HS-5 (cell line): ENCODE measurements at places on chromosomes 2 and 18.

DNA sequence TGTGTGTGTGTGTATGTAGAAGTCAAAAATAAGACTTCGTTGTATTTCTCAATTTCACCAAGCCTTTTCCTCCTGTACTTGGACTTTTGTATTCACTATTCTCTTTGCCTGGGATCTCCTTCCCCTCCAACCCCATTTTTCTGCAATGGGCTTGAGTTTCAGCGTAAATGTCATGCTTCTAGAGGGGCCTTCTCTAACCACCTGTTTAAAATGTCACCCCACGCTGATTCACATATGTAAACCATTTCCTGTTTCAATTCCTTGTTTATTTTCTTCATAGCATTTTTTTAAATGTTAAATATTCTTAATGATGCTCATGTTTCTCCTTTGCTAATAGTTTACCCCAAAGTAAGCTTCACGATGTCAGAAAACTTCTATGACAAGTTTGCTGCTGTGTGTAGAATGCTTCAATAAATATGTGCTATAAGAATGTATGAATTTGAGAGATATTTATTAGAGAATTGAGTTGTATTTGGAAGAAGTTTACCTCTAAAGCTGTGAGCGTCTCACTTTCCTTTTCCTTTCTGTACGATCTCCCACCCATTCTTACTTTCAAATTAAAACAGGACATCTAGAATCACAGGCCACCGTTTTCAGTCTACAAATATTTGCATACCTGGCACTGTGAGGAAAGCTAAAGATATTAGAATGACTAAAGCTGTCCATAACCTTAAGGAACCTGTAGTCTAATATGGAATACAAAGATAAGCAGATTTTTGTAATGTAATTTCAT, 762.4 kb downstream of the LRRTM4 start:
- DNase-seq = no peak

GRCh38 chr18:79796531-79797405, 970 bp upstream of the KCNG2 start:
- DNase-seq = no peak

DNA sequence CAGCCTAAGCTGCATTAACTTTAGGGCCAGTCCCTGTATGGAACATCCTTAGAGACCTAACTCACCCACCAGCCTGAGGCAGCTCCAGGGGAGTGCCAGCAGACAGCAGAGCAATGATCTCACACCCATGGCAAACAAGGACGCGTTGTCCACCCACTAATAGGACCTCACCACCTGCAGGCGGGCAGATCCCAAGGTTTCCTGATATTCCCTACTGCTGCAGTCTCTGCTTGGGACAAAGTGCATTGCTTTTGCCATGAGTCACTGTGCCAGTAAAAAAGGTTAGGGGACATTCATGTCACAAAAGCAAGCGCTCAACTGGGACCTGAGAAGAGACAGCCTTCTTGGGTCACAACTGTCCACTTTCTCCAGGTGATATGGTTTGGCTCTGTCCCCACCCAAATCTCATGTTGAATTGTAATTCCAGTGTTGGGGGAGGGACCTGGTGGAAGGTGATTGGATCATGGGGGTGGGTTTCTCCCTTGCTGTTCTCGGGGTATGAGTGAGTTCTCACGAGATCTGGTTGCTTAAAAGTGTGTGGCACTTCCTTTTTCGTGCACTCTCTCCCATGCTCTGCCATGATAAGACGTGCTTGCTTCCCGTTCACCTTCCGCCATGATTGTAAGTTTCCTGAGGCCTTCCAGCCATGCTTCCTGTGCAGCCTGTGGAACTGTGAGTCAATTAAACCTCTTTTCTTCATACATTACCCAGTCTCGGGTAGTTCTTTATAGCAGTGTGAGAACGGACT, 160.2 kb downstream of the MIB1 start:
- no peak for DNase-seq

- DNase-seq = no peak
Observed at GRCh38 chr2:2083113-2083758, 247.8 kb downstream of the MYT1L start.

DNA sequence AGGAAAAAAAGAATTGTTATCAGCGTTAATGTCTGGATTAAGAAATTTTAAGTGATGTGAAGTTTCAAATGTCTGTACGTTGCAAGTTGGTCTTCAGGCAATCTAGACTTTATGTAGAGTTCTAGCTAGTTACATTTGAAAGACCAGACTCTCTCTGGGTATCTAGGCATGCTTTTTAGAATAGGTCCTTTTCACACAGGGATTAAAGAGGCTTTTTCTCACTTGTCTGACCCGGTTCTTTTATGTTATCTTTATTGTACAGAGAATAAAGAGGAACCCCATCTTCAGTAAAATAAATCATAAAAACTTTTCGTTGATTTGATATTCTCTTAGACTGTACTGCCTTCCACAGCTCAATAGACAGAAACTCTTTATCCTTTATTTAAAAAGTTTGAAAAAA, 8.5 kb upstream of the EML6 start:
- no peak for DNase-seq

DNA sequence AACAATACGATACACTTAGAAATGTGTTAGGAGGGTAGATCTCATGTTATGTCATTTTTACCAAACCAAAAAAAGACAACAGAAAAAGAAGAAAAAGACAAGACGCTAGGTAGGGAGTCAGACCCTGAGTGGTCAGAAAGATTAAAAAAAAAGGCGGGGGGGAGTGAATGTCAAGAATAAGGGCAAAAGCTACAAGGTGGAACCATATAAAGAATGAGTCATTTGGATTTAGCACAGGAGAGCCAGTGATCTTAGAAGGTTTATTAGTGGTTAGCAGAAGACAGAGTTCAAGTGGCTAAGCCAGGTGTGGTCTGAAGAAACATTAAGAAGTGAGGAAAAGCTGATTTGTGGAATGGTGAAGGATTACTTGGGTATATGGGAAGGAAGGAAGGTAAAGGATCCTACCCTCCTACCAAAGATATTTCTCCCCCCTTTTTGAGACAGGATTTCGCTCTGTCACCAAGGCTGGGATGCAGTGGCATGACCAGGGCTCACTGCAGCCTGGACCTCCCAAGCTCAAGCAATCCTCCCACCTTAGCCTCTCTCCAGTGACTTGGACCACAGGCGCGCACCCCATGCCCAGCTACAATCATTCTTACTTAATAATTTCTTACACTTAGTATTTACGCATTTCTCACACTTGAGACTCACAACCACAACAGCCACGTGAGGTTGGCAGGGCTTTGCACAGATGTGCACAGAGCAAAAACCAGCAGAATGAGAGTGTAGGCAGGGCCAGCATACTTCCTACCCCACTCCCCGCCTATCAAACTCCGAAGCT, 2.6 kb downstream of the DSC2 start:
- no peak for DNase-seq

GRCh38 chr2:223041527-223042109, 10.4 kb upstream of the KCNE4 start:
- DNase-seq = peak; percentile 86

- DNase-seq = no peak
Observed at GRCh38 chr18:24023185-24023814, 8.7 kb downstream of the TTC39C start.

DNA sequence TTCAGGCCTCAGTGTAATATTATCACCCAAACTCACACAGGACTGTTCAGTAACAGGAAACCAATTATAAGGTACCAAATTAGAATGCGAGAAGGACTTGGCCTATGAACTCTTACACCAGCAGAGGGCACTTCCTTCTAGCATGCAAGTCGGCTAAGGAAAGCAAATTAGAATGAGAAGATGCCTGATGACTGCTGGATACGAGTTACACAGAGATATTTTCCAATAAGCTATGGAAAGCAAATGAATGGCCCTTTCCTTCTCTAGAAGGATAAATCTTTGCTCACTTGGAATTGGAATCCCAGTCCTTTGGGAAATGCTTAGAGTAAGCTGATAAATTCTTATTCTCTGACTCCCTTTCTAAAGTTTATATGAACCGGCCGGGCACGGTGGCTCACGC, 109.8 kb downstream of the AP1S3 start:
- DNase-seq = peak; percentile 35

DNA sequence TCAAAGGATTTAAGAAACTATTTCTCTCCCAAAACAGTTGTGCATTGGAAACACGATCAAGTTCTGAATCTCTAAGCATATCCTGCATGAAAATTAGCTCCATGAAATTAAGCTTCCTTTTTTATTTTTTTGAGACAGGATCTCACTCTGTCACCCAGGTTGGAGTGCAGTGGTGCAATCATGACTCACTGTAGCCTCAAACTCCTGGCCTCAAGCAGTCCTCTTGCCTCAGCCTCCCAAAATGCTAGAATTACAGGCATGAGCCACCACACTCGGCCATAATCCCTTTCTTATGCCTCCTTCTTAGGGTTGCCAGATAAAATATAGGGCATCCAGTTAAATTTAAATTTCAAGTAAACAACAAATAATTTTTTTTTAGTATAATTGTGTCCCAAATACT, 124.4 kb downstream of the ARL4C start:
- no peak for DNase-seq

DNA sequence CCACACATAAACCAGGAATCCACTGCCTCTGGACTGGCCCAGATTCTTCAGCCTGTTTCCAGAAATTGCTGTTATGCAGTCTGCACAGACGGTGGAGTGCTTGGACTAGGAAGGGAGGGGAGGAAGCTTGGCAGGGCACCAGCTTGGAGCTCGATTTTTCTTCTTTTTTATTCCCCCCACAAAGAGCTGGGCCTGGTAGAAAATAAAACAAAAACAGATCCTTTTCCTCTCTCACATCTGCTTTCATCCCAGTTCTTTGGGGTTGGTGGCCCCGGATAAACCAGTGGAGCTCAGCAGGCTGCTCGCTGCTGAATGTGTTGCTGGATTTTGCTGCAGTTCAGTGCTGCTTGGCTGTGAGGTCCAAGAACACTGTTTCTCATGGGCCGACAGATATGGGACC, 16.0 kb downstream of the LRRTM1 start:
- DNase-seq = no peak

DNA sequence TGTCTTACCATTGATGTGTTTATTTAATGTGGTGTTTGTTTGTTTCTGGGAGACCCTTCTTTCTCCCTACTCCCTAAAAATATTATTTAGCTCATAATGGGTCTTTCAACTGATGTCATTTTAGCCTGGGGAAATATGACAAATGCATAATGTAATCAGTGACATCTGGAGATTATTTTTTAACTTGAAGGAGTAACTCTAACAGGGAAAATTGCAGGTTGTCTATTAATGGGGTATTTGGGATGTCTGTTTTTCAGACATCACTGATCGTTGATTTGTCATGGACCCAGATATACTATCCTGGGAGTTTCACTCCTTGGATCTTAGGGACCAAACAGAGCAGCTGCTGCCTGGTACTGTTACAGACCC, 230.4 kb downstream of the LOXHD1 start:
- no peak for DNase-seq

DNA sequence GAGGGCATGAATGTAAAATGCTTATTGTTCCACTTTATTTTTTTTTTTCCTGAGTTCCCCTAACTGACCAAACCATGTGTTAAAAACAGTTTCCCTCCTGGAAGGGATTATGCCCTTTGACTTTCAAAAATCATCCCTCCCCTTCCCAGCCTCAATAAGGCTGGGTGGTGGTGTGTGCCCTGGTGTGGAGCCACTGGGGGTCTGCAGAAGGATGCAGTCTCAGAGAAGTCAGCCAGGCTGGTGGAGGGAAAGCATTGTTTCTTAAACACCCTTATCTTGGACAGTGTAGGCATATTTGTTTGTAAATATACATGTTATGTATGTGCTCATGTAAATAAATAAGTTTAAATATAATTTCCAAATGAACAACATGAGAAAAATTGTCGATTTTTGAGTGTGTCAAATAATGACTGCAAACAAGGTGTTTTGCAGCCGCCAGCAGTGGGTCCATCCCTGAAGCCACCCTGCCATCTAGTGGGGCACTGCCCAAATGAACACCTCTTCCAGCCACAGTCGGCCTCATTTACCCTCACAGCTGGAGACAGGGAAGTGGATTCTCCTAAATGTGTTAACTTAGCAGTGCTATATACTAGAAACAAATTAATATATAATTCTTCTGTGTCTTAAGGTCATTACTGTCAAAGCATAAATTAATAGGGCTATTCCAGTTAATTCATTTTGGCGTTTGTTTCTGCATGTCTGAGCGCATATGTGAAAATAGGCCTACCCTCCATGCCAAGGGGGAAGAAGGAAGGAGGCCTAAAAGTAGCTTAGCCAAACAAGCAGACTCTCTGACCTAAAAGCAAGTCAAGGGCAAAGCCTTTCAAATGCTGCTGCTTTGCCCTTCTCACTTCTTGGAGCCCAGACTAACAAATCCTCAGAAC, 209.6 kb upstream of the PIK3C3 start:
- no peak for DNase-seq

DNA sequence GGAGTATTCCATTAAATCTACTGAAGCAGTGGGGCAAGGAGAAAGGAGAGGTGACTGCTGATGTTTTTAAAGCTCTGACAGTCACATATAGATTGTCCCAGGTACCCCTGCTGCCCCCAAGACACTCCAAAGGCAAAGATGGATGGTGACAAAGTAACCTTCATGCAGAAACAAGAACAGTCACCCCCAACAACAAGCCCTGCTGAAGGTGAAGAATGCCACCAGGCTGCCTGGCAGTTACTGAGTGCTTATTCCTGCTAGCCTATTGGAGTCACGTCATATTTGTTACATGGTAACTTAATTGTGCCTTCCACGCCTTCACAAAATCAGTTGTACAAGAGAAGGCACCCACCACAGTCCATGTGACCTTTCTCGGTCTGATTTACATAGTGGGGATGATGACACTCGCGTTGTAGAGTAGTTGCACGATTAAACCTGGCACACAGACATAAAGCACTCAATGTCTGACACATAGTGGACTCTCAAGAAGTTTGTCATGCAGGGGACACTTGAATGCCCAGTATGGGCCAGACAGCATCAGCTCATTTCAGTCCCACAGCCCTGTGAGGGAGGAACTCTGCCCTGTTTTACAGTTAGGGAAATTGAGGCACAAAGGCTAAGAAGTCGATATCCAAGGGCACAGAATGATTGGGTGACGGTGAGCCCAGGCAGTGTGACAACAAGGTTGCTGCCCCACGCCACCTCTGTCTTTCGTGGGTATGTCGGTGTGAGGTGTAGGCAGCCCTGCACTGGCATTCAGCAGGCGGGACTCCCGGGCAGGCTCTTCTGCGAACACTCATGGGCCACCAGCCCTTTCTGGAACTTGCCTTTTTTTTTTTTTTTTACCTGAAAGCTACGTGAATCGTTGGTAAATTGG, 62.7 kb downstream of the ZCCHC2 start:
- no peak for DNase-seq

GRCh38 chr2:159897081-159897480, 99.1 kb upstream of the CD302 start:
- DNase-seq = no peak

DNA sequence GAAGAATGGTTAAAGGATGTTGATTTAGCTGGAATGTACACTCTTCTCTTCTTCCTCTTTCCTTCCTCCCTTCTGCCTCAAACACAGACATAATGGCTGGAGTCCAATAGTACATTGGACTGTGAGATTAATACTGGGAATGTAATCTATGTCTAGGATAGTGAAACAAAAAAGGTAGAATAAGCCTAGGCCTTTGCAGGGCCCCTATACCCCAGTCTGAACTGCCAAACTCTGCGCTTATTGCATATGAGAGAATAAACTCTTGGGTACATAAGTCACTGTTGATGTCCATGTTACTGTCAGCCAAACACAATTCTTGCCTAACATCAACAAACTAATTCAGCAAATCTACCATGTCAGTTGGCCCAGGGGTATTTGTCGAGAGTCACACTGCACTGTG, 29.7 kb upstream of the CCDC150 start:
- DNase-seq = no peak
